ENCODE measurements at places on chromosomes 16 and 17.

DNA sequence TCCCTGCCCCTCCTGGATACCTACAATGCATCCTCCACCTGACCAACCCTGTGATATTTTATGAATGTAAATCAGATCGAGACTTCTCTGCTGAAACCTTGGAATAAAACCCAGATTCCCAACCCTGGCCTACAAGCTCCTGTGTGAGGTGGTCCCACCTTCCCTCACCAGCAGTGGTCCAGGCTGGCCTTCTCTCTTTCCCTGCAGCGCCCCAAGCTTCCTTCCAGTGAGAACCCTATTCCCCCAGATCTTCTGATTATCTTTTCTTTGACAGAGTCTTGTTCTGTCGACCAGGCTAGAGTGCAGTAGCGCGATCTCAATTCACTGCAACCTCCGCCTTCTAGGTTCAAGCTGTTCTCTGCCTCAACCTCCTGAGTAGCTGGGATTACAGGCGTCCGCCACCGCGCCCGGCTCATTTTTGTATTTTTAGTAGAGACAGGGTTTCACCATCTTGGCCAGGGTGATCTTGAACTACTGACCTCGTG, 2.5 kb upstream of the HELZ start:
- DNase-seq = no peak

DNA sequence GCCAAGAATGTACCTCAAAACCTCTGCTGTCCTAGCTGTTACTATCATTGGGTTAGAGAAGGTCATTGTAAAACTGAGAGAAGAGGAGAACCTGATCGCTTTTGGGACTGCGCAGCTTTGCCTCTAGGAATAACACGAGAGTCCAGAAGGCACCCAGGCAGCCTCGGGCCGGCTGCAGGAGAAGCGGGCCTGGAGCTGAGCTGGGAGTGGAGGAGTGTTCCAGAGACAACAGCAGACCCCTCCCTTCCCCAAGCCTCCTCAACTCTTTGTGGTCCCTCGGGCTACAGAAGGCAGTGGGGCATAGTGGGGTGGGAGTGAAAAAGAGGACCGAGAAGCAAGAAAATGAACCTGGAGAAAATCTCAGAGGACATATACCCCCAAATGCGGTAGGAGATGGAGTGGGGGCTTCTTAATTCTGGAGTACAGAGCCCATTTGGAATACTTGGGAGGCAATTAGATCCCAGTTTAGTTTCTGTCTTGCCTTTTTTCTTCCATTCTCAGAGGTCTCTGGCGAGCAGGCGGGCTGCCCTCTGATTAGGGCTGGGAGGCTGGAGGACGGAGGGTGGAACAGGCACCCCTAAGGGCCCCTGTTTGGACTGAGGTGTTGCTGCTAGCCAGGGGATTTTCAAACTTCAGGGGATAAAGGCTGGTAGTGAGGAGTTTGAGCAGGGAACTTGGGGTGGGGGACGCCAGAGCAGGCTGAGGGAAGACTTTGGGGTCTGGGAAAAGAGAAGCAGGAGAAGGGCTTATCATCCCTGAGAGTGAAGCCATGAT, 13.3 kb upstream of the HOXB2 start:
- no peak for DNase-seq

DNA sequence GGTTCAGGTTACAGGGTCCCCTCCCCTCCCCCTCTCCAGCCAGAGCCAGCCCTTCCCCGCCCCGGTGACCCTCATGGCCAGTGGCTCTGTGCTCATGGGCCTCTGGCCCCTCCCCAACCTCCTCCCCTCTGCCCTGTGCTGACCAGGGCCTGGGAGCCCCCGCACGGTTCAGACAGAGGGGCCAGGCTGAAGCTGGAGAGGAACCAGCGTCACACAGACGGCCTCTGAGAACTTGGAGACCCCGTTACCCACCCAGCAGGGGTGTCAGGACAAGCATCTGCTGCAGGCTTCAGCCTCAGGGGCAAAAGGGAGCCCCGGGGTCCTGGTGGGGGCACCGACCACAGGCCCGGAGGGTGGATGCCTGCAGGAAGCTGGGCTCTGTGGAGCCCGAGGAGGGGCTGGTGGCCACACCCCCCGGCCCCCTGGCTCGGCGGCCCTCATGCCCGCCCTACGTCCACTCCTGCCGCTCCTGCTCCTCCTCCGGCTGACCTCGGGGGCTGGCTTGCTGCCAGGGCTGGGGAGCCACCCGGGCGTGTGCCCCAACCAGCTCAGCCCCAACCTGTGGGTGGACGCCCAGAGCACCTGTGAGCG, at the start of gene WFIKKN1:
WFIKKN1 (plus strand) TSS at position 171 of the 591 bp plus-strand sequence; CDS start at position 440, 269 bp downstream.
- no peak for DNase-seq

GRCh38 chr16:51549836-51550235, 398.8 kb upstream of the SALL1 start:
- no peak for DNase-seq

DNA sequence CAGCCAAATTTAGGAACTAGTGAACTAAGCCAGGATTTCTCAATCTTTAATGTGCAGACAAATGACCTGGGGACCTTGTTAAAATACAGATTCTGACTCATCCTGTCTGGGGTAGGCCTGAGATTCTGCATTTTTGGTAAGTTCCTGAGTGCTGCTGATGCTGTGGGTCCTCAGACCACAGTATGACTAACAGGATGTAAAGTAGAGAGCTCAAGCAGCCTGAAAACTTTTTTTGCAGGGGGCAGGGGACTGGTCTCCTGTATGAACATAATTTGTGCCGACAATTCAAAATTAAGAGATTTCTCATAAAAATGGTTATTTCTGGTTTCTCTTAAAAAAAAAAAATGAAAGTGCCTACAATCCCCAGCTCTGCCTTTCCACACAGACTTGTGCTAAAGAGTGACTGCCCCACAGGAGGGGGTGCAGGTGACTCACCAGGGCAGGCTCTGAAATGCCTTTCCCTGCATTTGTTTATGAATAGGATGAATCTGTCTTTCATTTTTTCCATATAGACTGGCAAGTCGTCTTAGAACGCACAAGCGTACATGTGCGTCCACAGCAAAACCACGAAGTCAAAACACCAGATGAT, 271.5 kb downstream of the PHKB start:
- no peak for DNase-seq

DNA sequence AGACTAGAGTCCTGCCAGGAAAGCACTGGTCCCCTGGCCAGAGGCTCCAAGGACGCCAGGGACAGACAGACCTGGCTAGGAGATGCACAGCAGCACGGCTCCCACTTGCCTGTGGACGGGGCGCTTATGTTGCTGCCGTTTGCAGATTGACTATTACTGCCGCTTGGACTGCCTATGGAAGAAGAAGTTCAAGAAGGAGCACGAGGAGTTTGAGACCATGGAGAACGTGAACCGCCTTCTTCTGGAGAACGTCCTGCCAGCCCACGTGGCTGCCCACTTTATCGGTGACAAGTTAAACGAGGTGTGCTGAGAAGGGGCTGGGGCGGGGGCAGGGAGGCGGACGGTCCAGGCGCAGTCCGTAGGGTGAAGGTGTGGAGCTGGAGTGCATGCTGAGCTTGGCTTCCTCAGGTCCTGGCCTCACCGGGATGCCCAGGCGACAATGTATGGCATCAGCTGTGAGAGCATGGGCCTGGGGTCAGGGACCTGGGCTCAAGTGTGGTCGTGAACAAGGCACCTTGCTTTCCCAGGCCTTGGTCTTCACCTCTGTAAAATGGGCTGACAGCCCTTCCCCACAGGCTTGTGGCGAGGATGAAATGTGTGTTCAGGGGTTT, 45.6 kb downstream of the ADCY7 start:
- DNase-seq = no peak

DNA sequence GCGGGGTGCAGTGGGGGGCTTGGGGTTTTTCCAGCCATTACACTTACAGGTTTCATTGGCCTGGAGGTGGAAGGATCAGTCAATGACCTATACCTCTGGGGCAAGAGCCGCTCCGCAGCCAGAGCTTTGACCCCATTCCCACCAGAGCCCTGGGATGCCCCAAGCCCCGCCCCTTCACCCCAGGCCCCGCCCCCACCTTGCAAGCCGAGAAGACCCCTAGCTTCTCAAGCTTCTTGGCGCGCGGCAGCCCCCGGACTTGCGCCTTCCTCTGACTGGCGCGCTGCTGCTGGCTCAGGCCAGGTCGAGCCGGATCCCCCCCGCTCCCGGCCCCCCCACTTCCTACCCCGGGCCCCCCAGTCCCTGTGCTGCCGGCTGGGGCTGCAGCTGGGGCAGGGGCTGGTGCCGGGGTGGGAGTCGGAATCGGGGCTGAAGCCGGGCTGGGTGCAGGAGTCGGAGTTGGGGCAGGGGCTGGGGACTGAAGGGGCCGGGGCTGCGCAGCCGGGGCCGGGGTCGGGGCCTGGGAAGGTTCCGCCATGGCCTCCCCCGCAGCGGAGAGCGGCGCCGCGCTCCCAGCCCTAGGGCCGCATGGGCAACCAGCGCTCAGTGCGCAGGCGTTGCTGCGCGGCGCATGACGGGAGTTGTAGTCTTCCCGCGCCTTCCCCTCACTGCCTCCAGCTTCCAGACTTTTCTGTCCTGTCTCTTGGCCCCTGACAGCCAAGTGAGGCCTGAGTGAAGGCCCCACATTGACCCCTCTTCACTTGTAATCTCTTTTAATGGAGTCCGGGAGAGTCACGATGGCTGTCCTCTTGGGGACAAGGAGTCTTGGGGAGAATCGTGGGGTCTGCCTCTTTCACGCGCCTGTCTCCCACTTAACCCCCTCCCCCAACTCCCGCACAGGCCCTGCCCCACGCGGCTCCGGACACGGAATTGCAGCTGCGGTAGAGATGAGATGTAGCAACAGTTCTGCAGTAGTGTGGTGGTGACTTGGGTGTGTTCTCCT, at the start of gene KAT2A:
KAT2A (minus strand) TSS at position 598 of the 1,000 bp plus-strand sequence; CDS start at position 535, 63 bp downstream.
- DNase-seq = peak; percentile 75

Measured in hippocampal formation (tissue), 2 donors.